ENCODE measurements at places on chromosomes 1 and 21.

- DNase-seq: no peak
Measured at GRCh38 chr1:11799896-11800295, 5.9 kb downstream of the MTHFR start.

DNA sequence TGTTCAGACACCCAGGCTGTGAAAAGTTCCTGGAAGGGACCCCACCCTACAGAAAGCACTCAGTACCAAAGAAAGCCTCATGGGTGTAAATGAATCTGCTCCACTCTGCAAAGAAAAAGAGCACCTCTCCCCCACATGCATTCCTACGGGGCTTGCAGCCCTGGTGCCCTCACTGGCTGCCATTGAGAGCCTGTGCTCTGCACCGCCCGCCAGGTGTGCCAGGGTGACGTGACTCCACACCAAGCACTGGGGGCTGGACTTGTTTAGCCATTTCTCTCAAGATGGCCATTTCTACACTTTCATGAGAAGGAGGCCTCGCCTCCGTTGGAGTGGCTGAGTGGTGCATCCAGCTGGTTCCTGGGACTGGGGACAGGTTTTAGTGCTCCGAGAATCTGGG lies 380.5 kb upstream of the VAMP3 start:
- DNase-seq: no peak

DNA sequence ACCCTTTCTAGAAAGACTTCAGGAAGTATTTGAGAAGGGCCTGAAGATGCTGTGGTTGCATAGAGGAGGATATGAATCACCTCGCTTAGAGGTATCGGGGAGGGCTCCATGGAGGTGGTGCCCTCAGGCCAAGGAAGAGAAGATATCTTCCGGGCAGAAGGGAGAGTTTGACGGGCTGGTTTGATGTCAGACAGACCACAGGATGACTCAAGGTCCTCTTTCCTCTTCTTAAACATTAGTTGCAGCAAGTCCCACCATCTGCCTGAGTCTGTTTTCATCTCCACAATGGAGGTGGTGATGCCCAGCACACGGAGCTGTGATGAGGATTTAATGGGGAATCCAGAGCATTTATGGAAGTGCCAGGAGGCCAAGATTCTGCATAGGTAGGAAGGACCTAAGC lies 25.1 kb upstream of the RUNX3 start:
- no peak for DNase-seq

DNA sequence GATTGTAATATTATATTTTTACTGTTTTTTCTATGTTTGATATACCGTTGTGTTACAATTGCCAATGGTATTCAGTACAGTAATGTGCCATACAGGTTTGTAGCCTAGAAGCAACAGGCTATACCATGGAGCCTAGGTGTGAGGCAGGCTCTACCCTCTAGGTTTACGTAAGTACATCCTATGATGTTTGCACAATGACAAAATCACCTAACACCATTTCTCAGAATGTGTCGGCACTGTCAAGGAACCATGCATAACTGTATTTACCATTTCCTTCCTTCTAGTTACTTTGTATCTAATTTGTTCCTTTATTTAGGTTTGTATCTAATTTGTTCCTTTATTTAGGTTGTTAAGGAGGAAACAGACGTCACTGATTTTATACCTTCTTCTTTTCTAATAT lies 9.9 kb downstream of the NPHP4 start:
- no peak for DNase-seq

DNA sequence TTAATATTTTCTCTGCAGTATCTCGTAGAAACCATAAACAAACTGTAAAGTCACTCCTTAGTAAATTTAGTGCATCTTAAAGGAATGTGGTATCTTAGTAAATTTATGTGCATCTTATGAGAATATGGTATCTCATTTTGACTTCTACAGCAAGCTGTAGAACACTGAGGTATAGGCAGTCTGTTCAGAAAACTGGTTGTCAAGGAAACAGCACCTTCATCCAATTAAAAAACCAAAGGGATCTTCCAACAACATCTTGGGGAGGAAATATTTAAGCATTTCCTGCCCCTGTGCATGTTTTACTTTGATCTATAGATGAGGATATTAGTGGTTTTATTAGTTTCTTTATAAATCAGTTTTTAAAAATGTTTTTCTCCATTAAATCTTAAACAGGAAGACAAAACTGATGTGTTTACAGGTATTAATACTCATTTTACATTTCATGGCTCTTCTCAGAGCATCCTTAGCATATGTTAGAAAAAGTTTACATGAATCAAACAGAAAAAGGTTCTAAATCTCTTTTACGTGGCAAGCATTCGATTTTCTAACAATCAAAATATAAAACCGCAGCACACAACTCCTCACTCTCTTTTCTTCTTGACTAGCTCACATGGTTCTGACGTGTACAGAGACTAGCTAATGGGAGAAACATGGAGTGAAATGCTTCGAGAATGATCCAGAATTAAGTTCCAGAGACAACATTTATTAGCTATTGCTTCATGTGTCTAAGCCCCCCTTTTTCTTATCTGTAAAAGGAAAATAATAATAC lies 668.8 kb downstream of the PTPRC start:
- DNase-seq: no peak

DNA sequence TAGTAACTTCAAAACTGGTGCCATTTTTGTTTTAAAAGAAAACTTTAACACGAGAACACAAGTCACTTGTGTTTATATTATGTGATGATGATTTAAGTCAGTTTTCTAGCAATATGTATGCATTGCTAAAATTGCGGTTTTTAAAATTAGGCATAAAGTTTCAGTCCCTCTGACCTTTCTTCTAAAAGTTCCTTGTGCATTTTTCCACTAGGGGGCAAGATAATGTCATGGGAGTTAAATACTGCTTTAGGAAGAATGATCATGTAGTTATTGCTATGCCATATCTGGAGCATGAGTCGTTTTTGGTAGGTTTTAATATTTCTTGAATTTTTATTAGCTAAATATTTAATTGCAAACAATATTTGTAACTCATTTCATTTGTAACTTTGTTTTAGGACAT lies 10.7 kb downstream of the CDC7 start:
- DNase-seq: peak; percentile 51

DNA sequence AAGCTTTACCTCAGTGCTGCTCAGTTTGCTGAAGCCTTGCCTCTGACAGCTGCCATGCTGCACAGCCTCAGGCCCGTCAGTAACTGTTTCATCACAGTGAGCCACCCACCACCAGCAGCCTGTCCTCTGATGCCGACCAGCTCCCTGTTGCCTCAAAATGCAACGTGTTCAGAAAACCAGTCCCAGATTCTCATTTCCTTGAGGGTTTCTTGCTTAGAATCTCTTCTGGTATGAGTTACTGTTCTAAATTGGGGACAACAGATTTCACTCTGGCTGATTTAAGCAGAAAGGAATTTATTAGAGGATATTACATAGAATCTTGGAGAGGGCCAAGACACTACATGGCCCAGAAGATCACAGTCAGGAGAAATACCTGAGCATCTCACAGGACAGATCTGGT lies 11.0 kb downstream of the UBL4B start:
- no peak for DNase-seq

GRCh38 chr1:110083866-110084226 lies 13.4 kb upstream of the ALX3 start:
- no peak for DNase-seq

DNA sequence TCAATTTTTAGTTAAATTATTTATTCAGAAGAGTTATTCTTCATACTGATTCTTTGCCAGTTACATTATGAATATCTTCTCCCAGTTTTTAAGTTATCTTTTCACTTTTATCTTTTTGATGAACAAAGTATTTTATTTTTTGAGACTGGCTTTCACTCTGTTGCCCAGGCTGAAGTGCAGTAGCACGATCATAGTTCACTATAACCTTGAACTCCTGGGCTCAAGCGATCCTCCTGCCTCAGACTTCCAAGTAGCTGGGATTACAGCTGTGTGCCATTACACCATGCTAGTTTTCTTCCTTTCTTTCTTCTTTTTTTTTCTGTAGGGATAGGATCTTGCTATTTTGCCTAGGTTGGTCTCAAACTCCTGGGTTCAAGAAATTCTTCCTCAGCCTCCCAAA lies 3.5 kb downstream of the GORAB start:
- DNase-seq: no peak

GRCh38 chr1:165047994-165048393 lies 308.5 kb downstream of the LMX1A start:
- DNase-seq: no peak

- no peak for DNase-seq
Measured at GRCh38 chr1:244963231-244963826, 99.0 kb upstream of the HNRNPU start.

DNA sequence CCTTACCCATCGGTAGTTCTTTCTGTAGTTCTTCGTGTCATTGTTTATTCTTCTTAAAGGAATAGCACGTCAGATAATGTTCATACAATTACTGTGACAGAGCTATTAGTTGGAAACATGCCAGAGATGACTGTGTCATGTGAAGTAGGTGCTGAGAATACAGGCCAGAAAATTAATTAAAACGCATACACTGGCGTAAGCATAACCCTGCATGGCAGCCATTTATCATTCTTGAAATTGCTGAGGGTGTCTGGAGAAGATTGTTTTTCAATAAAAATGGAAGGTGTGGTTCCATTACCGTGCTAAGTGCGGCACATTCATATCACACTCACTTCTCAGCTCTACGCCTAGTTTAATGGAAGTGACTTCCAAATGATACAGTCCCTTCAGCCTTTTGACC lies 7.8 kb downstream of the ETS2 start:
- no peak for DNase-seq

GRCh38 chr1:100168051-100168450 lies 10.0 kb downstream of the LRRC39 start:
- DNase-seq: no peak

DNA sequence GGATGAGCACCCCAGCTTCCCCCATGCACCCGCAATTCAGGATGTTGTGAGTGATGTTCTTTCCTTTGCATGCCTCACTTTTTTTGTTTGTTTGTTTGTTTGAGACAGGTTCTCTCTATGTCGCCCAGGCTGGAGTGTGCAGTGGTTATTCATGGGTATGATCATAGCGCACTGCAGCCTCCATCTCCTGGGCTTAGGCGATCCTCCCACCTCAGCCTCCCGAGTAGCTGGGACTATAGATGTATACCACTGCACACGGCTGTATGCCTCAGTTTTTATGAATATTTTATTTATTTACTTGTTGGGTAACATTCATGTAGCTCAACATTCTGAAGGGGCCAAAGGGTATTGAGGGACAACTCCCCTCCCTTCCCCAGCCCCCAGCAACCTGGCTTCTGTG lies 54.8 kb downstream of the H3-3A start:
- no peak for DNase-seq

DNA sequence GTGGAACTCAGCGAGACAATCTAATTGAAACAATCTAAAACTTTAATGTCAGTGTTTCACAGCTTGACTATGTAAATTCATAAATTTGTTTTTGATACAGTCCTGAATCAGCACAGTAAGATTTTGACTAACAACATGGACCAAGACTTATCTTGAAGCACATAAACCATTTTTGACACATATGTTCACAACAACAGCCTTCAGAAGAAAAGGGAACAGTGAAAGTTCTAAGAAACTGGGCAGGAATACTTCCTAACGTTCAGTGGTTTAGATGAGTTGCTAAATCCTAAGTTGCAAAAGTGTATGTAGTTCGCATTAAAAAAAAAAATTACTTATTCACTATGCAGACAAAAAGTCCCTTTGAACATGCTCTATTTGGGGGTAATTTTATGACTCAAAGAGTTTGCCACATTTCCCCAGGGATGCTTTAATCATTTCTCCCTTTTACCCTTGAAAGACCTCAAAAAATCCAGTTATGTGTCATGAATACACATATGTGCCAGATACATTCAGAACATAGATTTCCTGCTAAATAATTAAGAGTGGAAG lies 120.2 kb downstream of the MRPL39 start:
- no peak for DNase-seq

DNA sequence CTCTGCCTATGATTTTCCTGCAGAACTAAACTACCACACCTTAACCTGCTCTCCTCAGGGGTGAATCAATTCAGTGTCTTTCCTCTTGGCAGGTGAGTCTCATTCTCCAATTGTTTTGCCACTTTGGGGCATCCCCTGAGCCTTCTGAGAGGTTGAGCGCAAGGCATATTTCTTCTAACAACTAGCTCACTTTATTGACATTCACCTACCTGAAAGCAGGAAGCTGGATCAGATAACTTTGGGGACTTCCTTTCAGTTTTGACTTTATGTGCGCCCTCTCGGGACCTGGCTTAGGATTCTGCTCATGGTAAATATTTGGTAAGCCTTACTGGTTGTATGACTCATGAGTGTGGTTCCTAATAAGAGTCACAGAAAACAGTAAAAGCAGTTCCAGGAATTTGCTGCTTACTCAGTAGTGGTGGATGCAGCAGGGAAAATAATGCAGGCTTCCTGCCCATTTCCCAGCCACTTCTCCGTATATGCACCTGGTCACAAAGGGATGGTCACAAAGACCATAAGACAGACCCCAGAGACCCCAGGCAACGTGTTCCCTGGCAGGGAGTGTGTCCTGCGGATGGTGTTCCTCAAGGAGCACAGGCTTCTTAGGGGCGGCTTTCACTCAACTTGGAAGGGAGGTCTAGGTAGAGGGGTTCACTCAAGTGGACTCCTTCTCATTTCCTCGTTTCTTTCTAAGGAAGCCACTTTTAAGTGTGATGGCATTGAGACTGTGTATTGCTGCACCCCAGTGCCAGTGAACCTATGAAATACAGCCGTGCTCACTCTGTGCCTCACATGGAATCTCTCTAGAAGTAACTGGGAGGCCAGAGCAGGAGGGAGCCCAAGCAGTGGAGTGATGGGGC lies 22.0 kb upstream of the BATF3 start:
- DNase-seq: peak; percentile 69

DNA sequence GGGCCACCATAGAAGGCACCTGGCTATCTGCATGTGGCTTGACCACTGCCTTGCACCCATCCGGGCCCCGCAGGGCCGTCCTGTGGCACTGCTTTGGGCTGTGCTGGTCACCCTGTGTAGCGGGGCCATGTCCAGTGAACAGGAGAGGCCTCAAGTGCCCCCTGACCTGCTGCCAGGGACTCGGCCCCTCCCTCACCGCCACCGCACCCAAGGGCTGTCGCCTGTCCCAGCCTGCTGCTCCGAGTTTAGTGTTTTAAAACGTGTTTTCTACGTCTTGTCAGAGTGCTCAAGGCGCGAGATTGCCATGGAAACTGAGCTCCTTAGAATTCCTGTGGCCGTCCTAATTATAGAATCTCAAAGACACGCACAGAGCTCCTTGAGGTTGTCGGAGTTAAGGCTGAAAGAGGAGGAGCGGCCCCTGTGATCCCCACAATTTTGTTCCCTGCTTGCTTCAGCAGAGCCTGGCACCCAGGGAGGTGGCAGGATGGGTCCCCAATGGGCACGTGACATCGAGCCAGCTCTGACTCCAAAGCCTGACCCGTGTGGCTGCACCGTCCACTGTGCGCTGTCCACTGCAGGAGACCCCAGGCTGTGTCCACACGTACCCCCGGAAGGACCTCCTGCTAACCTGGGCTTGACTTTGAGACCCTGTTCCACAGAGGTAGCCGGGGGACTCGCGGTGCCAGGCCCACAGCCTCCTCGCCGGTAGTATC lies 66.2 kb downstream of the FAAP20 start:
- no peak for DNase-seq

- no peak for DNase-seq
Measured at GRCh38 chr1:15579683-15580047, 5.2 kb downstream of the AGMAT start.

DNA sequence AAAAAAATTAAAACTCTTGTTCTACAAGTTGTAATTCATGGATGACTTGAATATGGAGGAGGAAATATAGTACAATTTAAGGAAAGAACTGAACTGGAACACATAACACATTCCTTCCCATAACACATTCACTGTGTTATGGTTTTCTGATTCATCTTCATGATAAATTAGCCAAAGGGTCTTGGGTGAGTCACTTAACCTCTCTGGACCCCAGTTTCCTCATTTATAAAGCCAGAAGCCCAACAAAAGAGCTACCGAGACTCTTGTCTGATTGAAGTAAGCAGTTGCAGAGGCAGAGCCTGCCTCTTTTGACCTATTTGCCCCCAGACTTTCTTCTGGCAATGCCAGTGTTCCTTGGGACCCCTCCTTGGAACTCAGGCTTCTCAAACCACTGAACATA lies 161.9 kb upstream of the KCTD3 start:
- no peak for DNase-seq

Data from ACHN (cell line).